ENCODE measurements at places on chromosomes 3 and 15.

DNA sequence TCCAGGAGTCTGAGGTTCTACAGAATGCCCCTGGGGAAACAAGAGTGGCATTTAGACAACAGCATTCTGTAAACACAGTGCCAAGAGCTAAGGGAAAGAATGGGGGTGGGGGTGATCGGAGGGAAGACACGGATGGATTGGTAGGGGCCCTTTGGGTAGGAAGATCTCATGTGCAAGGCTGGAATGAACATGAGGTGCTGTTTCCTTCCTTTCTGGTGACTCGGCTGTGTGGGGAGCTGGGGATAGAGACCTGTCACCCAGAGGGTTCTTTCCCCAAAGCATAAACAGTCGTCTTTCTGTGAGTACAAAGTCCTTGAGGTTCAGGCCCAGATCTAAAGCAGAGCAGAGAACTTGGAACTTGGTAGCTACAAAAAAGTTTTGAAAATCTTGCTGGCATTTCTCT lies 11.7 kb downstream of the TPM1 start:
- DNase-seq: no peak
- H3K27ac ChIP-seq: peak overlapping the region; percentile 83
- no peak overlapping the region for H3K4me3 ChIP-seq
- peaks cover 30% of the 10 kb centered on the region for H3K36me3 ChIP-seq

DNA sequence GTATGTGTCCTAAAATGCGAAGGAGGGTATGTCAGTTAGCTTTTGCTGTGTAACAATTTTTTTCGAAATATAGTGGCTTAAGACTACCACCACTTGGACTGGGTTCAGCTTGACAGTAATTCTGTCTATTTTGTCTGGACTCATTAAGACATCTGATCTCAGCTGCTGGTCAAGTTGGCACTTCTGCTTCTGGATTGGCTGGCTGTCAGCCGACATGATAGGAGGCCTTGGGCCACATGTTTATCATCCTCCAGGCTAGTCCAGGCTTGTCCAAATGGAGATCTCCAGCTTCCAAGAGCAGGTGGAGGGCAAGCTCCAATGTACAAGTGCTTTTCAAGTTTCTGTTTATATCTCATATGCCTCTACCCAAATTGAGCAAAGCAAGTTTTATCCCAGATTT lies 95.9 kb downstream of the GALK2 start:
- no peak overlapping the region for H3K27ac ChIP-seq
- no peaks in the 10 kb centered on the region for H3K27me3 ChIP-seq
- peaks cover 26% of the 10 kb centered on the region for H3K36me3 ChIP-seq
- no peak overlapping the region for H3K4me3 ChIP-seq
- no peaks in the 10 kb centered on the region for H3K4me1 ChIP-seq

GRCh38 chr3:194292331-194292730 lies 58.8 kb downstream of the CPN2 start:
- H3K27me3 ChIP-seq: no peaks in the 10 kb centered on the region
- peaks cover 16% of the 10 kb centered on the region for H3K36me3 ChIP-seq
- H3K27ac ChIP-seq: no peak overlapping the region
- DNase-seq: no peak
- H3K4me3 ChIP-seq: no peak overlapping the region

DNA sequence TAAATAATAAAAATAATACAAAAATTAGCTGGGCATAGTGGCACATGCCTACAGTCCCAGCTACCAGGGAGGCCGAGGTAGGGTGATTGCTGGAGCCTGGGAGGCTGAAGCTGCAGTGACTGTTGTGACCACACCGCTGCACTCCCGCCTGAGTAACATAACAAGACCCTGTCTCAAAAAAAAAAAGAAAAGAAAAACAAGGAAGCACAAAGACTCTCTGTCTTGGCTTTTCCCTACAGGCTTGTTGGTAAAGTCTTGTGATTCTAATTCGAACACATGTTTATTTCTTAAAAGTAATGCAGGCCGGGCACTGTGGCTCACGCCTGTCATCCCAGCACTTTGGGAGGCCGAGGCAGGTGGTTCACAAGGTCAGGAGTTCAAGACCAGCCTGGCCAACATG lies 60.1 kb downstream of the CAPN3 start:
- DNase-seq: no peak
- no peaks in the 10 kb centered on the region for H3K4me1 ChIP-seq
- H3K27me3 ChIP-seq: no peaks in the 10 kb centered on the region
- H3K4me3 ChIP-seq: no peak overlapping the region
- H3K36me3 ChIP-seq: peaks cover 41% of the 10 kb centered on the region
- no peak overlapping the region for H3K27ac ChIP-seq

DNA sequence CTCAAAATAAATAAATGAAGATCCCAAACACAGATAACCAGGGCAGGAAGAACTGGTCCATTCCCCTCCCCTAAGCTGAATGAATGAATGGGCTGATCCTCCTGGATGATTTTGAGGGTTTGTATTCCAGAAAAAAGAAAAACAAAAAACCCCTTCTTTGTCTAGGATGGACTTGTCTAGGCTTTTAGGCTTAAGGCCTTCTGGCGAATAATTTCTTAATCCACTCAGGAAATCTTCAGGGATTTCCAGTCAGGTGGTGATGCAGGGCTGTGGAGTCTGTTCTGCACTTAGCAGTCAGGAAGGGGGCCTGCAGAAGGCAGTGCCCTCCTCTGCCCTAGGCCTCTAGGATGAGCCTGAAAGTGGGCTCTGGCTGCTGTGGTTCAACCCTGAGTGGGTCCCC lies 52.1 kb downstream of the BDH1 start:
- no peak overlapping the region for H3K27ac ChIP-seq
- peaks cover 26% of the 10 kb centered on the region for H3K4me1 ChIP-seq
- no peak for DNase-seq
- H3K27me3 ChIP-seq: no peaks in the 10 kb centered on the region

- no peaks in the 10 kb centered on the region for H3K27me3 ChIP-seq
- no peak overlapping the region for H3K4me3 ChIP-seq
- H3K27ac ChIP-seq: no peak overlapping the region
- no peaks in the 10 kb centered on the region for H3K36me3 ChIP-seq
- peaks cover 18% of the 10 kb centered on the region for H3K4me1 ChIP-seq
Measured at GRCh38 chr15:47998619-47999019, 122.2 kb upstream of the SLC24A5 start.

- H3K4me3 ChIP-seq: no peak overlapping the region
- peaks cover 3% of the 10 kb centered on the region for H3K36me3 ChIP-seq
- DNase-seq: no peak
Measured at GRCh38 chr3:60298141-60298540, 953.1 kb downstream of the FHIT start.

DNA sequence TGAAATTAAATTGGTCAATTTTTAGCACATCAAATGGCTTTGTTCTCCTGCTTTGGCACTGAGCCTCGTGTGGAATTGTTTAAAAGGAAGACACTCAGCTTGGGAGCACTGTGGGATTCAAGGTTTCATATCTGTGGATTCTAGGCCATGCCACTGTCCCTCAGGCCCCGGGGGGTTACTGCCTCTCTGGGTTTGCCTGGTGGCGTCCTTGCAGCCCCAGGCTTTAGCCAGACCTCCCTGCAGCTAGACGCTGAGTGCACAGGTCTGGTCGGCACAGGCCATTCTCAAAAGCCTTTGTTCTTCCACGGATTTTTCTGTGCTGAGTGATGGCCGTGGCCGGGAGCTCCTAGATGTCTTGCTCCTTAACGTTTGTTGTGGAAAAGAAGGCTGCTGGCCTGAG lies 76.2 kb downstream of the CACNA2D3 start:
- H3K4me1 ChIP-seq: no peaks in the 10 kb centered on the region
- H3K27ac ChIP-seq: no peak overlapping the region
- no peak for DNase-seq
- H3K36me3 ChIP-seq: no peaks in the 10 kb centered on the region
- H3K4me3 ChIP-seq: no peak overlapping the region

- H3K27ac ChIP-seq: no peak overlapping the region
- H3K4me1 ChIP-seq: peaks cover 10% of the 10 kb centered on the region
- no peaks in the 10 kb centered on the region for H3K27me3 ChIP-seq
Measured at GRCh38 chr3:66077973-66078372, 39.3 kb upstream of the MAGI1 start.

GRCh38 chr3:69764861-69765260 lies 25.6 kb downstream of the MITF start:
- H3K27me3 ChIP-seq: no peaks in the 10 kb centered on the region
- peak overlapping the region; percentile 62 for H3K27ac ChIP-seq
- no peak for DNase-seq
- H3K36me3 ChIP-seq: no peaks in the 10 kb centered on the region
- no peak overlapping the region for H3K4me3 ChIP-seq
- H3K4me1 ChIP-seq: peaks cover 61% of the 10 kb centered on the region

DNA sequence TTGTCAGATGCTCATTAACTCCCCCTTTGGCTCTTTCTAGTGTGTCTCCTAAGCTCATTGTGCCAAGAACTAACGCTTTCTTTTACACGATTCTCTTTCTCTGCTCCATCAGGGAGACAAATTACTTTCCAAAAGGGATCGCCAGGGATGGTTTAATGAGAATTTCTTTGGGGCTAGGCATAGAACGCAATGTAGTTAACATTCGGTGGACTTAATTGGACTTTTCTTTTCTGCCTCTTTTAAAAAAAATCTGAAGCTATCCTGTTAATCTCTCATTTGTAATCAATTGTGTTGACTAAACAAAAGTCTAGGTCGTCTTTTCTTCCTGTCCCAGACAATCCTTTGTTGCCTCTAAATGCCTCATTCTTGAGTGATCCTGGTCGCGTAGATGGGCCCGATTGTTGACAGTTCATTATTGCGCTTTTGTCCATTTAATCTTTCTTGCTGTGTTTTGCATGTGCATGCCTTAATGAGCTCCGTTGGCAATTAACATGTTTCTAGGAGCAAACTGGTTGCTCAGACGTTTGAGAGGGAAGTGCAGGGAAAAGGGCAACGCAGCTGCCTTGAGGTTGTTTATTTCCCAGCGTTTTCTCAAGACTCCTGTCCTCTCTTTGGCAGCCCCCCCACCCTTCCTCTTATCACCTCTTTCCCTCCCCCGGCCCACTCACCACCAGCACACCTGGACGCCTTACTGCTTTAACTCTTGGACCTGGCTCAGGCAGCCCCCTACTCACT lies 7.8 kb downstream of the FEZF2 start:
- peaks cover 10% of the 10 kb centered on the region for H3K4me1 ChIP-seq
- peaks cover 97% of the 10 kb centered on the region for H3K27me3 ChIP-seq
- H3K27ac ChIP-seq: no peak overlapping the region
- DNase-seq: no peak
- H3K4me3 ChIP-seq: no peak overlapping the region

GRCh38 chr3:21543380-21544075 lies 207.5 kb downstream of the ZNF385D start:
- H3K4me3 ChIP-seq: no peak overlapping the region
- no peak overlapping the region for H3K27ac ChIP-seq
- no peaks in the 10 kb centered on the region for H3K36me3 ChIP-seq
- H3K4me1 ChIP-seq: peaks cover 4% of the 10 kb centered on the region
- no peaks in the 10 kb centered on the region for H3K27me3 ChIP-seq
- no peak for DNase-seq

- no peak for DNase-seq
- H3K27ac ChIP-seq: no peak overlapping the region
- H3K36me3 ChIP-seq: peaks cover 3% of the 10 kb centered on the region
- no peak overlapping the region for H3K4me3 ChIP-seq
Measured at GRCh38 chr15:32738666-32739065, 20.9 kb downstream of the GREM1 start.

GRCh38 chr3:150022381-150023238 lies 51.9 kb upstream of the PFN2 start:
- DNase-seq: no peak
- no peaks in the 10 kb centered on the region for H3K27me3 ChIP-seq
- no peak overlapping the region for H3K4me3 ChIP-seq
- no peak overlapping the region for H3K27ac ChIP-seq
- peaks cover 4% of the 10 kb centered on the region for H3K36me3 ChIP-seq
- no peaks in the 10 kb centered on the region for H3K4me1 ChIP-seq

- DNase-seq: no peak
- H3K27me3 ChIP-seq: no peaks in the 10 kb centered on the region
- H3K4me1 ChIP-seq: no peaks in the 10 kb centered on the region
- H3K36me3 ChIP-seq: no peaks in the 10 kb centered on the region
- H3K4me3 ChIP-seq: no peak overlapping the region
Measured at GRCh38 chr3:118080889-118081288, 953.8 kb downstream of the IGSF11 start.

GRCh38 chr3:103393395-103394186 lies 958.8 kb downstream of the ZPLD1 start:
- H3K4me3 ChIP-seq: no peak overlapping the region
- no peak overlapping the region for H3K27ac ChIP-seq
- no peak for DNase-seq
- no peaks in the 10 kb centered on the region for H3K36me3 ChIP-seq
- H3K4me1 ChIP-seq: peaks cover 1% of the 10 kb centered on the region

GRCh38 chr3:189460511-189460910 lies 170.7 kb upstream of the TP63 start:
- no peak overlapping the region for H3K4me3 ChIP-seq
- peaks cover 49% of the 10 kb centered on the region for H3K4me1 ChIP-seq
- no peaks in the 10 kb centered on the region for H3K36me3 ChIP-seq
- H3K27ac ChIP-seq: no peak overlapping the region
- no peaks in the 10 kb centered on the region for H3K27me3 ChIP-seq

DNA sequence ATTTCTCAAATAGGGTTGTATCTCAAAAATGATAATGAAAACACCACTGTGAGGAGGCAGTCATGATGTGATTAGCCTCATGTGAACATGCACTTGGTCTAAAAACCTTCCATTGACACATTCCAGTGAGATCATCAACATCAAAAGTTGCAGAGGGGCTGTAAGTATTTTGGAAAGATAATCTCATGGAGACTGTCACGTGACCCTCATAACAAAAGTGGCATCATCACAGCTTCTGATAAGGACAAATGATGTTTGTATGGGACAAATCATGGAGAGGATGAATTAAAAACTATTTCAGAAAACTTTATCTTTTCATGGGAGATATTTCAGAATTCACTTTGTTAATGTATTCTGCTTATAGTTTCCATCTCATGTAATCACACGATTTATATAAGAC lies 203.1 kb upstream of the NDN start:
- no peaks in the 10 kb centered on the region for H3K36me3 ChIP-seq
- no peak overlapping the region for H3K27ac ChIP-seq
- no peaks in the 10 kb centered on the region for H3K27me3 ChIP-seq
- H3K4me3 ChIP-seq: no peak overlapping the region
- no peaks in the 10 kb centered on the region for H3K4me1 ChIP-seq
- DNase-seq: no peak

- peaks cover 53% of the 10 kb centered on the region for H3K27me3 ChIP-seq
- no peak overlapping the region for H3K27ac ChIP-seq
- H3K4me1 ChIP-seq: peaks cover 14% of the 10 kb centered on the region
- H3K4me3 ChIP-seq: no peak overlapping the region
Measured at GRCh38 chr15:94228611-94229010, 2.8 kb upstream of the MCTP2 start.
